OCI-LY7 (cell line): ENCODE measurements at places on chromosomes 2 and 18. TPM values are rescaled to one million over a fixed set of nuclear protein-coding genes. Genes with fewer than 3 reads are reported as not detected.

TNFRSF11A gene
- total RNA-seq, result not detected in 2 replicates

GREB1 gene
- 7.3 and 8.4 TPM in 2 replicates for total RNA-seq

CIDEA gene
- total RNA-seq, result not detected in 2 replicates

MAL gene
- total RNA-seq, result not detected in 2 replicates

FHOD3 gene
- total RNA-seq, result 2.4 and 2.5 TPM in 2 replicates
